ENCODE measurements at places on chromosomes 16 and 17. TPM values are rescaled to one million over a fixed set of nuclear protein-coding genes. Genes with fewer than 3 reads are reported as not detected.

CES3 gene
- polyA plus RNA-seq, result 16.0 TPM

- no peak for DNase-seq
Observed at GRCh38 chr16:47244206-47244605, 100.5 kb upstream of the NETO2 start.

DNA sequence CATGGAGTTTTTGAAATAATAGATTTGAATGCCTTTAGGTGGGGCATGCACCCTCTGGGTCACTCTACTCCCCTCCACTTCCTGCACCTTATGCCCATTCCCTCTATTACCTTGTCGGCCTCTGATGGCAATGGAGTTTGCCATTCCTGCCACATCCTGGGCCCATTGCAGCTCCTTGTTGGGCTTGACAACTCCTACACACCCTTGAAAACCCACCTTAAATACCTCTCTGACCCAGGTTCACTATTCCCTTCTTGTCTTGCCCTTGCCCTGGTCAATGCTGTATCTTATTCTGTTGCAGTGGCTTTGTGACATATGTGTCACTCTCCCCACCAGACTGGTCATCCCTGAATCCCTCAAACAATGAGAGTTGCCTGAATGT is 2.4 kb downstream of the CCR7 start:
- no peak for DNase-seq

DNA sequence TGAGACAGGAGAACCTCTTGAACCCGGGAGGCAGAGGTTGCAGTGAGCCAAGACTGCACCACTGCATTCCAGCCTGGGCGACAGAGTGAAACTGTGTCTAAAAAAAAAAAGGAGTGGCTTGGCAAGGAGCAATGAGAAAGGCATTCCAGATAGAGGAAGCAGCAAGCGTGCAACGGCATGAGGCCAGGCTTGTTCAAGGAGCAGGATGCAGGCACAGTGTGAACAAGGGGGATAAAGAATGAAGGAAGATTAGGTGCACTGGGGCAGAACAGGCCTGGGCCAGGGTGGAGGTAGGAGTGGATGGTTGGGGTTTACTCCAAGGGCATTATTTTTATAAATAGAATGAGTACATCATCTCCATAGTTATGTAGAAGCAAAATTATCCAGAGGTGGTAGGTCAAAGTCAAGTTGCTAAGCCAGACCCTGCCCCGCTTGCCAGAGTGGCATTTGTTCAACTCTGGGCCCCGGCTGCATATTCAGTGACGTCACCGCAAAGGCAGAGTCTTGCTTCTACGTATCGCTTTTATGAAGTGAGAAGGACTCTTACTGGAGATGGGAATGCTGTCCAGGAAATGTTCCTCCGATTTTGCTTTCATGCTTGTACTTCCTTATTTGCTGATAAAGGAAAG is 100.2 kb downstream of the KATNIP start:
- DNase-seq, result peak; percentile 68

DNA sequence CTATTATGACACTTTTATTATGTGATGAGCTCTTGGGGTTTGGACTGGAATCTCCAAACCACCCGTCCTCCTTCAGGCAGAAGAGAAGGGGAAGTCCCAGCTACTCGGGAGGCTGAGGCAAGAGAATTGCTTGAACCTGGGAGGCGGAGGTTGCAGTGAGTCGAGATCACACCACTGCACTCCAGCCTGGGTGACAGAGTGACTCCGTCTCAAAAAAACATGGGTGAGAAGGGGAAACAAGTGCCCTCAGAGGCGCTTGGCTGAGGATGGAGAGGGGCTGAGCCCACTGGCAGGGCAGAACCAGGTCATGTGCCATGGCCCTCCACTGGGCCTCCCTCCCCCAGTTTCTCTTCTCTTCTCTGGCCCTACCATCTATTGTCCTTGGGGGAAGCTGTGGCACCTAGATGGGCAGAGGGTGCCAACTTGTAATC is 120.9 kb upstream of the SMURF2 start:
- no peak for DNase-seq

GALR2 gene
- polyA plus RNA-seq, result 0.93 TPM

DNA sequence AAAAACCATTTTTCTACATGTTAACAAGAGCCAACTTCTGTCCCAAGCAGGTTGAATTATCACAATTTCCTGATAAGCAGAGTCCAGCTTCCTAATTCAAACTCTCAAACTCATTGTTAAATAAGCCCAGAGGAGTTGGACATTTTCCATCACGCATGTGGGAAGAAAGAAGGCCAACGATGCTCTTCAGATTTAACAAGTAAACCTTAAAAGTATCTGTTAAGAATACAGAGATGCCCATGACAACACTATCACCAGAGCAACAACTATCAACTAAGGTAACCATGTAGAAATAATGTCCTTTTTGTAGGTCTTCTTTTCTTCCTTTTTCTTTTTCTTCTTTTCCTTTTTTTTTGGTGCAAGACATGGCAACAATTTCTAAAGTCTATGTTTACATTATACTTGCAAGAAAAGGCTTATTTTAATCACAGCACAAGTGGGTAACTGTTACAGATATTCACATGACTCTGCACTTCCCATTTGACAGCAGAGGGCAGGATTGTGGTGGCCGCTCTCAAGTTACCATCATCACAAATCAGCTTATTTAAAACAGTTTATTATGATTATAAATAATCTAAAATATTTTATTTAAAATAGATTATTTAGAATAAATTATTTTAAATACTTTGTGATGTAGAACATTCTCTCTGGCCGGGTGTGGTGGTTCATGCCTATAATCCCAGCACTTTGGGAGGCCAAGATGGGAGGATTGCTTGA is 35.7 kb upstream of the DHRS7B start:
- no peak for DNase-seq

PRR35 gene
- not detected for polyA plus RNA-seq

- no peak for DNase-seq
Observed at GRCh38 chr17:37187262-37187661, 188.5 kb upstream of the C17orf78 start.

- DNase-seq, result no peak
Observed at GRCh38 chr16:88494335-88495154, 41.5 kb downstream of the ZFPM1 start.

GRCh38 chr17:15341385-15341849 is at the start of gene TEKT3:
Gene TEKT3 (minus strand): TSS chr17:15341597. CDS start chr17:15331585, 10,012 bp downstream.
- peak; percentile 89 for DNase-seq

DNA sequence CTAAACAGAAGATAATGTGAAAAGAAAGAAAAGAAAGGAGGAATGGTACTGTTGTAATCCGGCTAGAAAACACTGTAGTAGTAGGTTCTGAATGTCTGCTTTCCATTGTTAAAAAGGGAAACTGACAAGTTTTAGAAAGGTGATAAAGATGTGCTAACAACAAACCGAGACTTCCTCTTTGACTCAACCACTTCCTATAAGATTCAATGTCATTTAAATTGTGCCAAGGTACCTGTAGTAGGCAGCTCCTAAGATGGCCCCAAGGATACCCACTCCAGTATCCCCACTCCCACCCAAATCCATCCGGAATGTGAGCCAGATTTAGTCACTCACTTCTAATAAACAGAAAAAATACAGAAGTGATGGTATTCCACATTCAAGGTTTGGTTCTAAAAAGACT is 31.2 kb downstream of the XYLT1 start:
- no peak for DNase-seq

DNA sequence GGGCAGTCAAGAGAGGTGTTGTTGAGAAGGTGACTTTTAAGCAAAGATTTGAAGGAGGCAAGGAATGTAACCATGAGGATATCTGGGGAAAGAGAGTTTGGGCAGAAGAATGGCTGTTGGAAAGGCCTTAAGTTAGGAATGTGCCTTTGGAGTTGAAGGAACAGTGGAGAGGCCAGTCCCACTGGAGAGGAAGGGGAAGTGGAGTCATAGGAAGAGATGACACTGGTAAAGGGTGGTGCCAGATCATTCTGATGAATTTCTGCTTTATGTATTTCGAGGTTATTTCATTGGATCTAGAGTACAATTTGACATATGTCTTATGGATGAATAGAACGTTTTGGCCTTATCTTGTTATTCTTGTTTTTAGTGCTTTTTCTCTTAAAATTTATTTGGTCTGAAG is 93.5 kb downstream of the WWP2 start:
- DNase-seq, result no peak

- no peak for DNase-seq
Observed at GRCh38 chr16:31149894-31150890, at the start of gene PRSS36. Gene PRSS36 (minus strand): TSS chr16:31150066. CDS start chr16:31150035, 31 bp downstream.

CALB2 gene
- 1.5 TPM for polyA plus RNA-seq

- peak; percentile 55 for DNase-seq
Observed at GRCh38 chr16:81765969-81766368, 13.1 kb upstream of the PLCG2 start.

GRCh38 chr17:38444151-38444550 is 15.9 kb downstream of the ARHGAP23 start:
- DNase-seq, result peak; percentile 61

GRCh38 chr17:60947100-60947499 is 269.4 kb downstream of the BCAS3 start:
- DNase-seq, result no peak

TMED6 gene
- polyA plus RNA-seq, result 3.6 TPM

- DNase-seq, result peak; percentile 96
Observed at GRCh38 chr17:1546292-1546922, 16.2 kb downstream of the PITPNA start.

CCL16 gene
- polyA plus RNA-seq, result 0.19 TPM

GRCh38 chr17:44972953-44973352 is 4.8 kb upstream of the C1QL1 start:
- no peak for DNase-seq

MYO15B gene
- polyA plus RNA-seq, result 595 TPM

DNA sequence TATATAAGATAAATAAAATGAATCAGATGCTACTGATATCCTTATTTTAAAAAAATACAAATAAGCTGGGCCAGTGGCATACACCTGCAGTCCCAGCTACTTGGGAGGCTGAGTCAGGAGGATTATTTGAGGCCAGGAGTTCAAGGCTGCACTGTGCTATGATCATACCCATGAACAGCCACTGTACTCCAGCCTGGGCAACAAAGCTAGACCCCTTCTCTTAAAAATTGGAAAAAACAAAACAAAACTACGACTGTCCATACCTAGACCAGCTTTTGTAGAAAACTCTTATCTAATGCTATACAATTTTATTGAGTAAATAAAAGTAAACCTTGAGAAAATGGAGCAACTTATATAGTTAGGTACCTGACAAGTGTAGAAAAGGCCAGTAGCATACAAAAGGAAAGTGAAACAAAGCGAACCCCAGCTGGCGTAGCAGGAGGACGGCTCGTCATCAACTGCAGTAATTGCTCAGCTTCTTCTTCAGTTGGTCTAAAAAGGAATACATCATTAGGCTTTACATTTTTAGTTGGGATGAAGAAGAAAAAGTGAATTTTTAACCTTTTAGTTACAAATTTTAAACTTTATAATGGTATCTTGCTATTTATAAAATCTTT is 23.6 kb downstream of the INTS2 start:
- peak; percentile 4 for DNase-seq

DNA sequence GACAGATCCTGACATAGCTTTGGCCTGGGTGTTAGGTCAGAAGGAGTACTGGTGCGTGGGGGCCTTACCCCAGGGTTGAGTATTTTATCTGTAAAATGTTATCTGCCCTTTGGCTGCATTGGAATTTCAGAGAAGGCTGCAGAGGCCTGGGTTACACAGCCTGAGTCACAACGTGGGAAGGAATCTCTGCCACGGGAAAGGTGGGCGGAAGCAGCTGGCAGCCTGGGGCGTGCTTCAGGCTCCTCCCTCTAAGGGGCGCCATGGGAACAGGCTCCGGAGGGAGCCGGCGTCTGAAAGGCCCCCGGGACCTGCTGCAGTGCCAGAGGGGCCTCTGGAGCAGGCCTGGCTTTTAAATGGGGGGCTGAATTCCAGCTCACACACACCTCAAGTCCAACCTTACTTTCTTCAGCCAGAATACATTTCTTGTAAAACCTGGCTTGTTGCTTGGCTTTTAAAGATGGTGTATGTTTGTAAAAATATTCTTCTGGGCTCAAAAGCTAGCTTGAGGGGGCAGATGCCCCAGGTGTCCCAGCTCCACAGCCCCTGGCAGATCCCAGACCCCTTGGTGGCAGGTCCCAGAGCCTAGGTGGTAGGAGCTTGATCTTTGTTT is 142.2 kb downstream of the RAB11FIP4 start:
- peak; percentile 32 for DNase-seq

- no peak for DNase-seq
Observed at GRCh38 chr16:88553739-88554138, 16.5 kb upstream of the ZC3H18 start.

TBC1D28 gene
- not detected for polyA plus RNA-seq

DNA sequence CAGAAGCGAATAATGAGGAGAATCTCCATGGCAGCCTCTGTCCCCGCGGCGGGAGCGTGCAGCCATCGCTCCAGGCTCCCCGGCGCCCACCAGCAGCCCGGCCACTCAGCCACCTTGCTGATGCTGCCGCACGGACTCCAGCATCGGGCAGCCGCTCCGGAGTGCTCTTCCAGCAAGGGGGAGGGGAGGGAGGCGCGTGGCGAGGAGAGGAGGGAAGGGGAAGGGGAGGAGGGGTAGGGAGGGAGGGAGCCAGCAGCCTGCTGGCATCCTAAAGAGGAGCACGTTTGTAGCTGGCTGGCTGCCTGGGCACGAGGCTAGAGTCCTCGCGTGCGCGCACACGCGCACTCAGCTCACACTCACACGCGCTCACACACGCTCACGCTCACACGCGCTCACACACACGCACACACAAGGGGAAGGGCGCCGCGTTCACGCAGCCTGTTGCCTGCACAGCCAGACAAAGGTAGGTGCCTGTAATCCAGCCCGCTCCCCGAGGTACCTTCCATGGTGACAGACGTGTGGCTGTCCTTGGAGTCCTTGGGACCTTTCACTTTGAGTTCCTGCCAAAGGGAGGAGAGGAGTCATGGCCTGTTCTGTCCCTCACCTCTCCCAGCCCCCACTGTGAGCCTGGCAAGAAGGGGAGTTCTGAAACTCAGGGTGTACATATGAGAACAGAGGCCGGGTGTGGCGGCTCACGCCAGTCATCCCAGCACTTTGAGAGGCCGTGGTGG is 82.1 kb downstream of the TIMM22 start:
- DNase-seq, result peak; percentile 32

HEATR9 gene
- polyA plus RNA-seq, result 0.03 TPM

GRCh38 chr17:68349157-68349556 is 57.9 kb downstream of the ARSG start:
- DNase-seq, result no peak

SDF2 gene
- 54.6 TPM for polyA plus RNA-seq

GRCh38 chr16:21162661-21163151 is 4.2 kb downstream of the LDAF1 start:
- DNase-seq, result no peak

- no peak for DNase-seq
Observed at GRCh38 chr17:76797241-76797840, 59.4 kb downstream of the MFSD11 start.

DNA sequence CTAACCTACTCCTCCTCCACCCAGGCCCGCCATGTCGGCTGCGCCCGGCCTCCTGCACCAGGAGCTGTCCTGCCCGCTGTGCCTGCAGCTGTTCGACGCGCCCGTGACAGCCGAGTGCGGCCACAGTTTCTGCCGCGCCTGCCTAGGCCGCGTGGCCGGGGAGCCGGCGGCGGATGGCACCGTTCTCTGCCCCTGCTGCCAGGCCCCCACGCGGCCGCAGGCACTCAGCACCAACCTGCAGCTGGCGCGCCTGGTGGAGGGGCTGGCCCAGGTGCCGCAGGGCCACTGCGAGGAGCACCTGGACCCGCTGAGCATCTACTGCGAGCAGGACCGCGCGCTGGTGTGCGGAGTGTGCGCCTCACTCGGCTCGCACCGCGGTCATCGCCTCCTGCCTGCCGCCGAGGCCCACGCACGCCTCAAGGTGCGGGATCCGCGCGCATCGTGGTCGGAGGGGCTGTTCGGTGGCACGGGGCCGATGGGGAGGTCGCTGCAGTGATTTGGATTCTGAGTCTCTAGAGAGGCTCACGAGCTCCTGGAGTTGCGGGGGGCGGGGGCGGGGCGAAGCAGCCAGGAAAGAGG is 878 bp downstream of the TRIM72 start:
- DNase-seq, result no peak

SLC13A2 gene
- 10.7 TPM for polyA plus RNA-seq

GRCh38 chr17:14935845-14936485 is 329.2 kb downstream of the PMP22 start:
- no peak for DNase-seq

ITGAD gene
- 0.03 TPM for polyA plus RNA-seq

DHRS7C gene
- 0.24 TPM for polyA plus RNA-seq
